ENCODE measurements at places on chromosomes 1 and 21. TPM values are rescaled to one million over a fixed set of nuclear protein-coding genes. Genes with fewer than 3 reads are reported as not detected.
A peak's percentile ranks its signal among the peaks of the same experiment; 100 is the strongest.

The LRRC7 gene
- 19.6 TPM for polyA plus RNA-seq

The FAM177B gene
- 0.25 TPM for polyA plus RNA-seq

The SYF2 gene
- 56.5 TPM for polyA plus RNA-seq

The FCGR3A gene
- 0.81 TPM for polyA plus RNA-seq

The CFHR2 gene
- polyA plus RNA-seq: not detected

The CPT2 gene
- polyA plus RNA-seq: 10.4 TPM

The CXADR gene
- polyA plus RNA-seq: 0.51 TPM

DNA sequence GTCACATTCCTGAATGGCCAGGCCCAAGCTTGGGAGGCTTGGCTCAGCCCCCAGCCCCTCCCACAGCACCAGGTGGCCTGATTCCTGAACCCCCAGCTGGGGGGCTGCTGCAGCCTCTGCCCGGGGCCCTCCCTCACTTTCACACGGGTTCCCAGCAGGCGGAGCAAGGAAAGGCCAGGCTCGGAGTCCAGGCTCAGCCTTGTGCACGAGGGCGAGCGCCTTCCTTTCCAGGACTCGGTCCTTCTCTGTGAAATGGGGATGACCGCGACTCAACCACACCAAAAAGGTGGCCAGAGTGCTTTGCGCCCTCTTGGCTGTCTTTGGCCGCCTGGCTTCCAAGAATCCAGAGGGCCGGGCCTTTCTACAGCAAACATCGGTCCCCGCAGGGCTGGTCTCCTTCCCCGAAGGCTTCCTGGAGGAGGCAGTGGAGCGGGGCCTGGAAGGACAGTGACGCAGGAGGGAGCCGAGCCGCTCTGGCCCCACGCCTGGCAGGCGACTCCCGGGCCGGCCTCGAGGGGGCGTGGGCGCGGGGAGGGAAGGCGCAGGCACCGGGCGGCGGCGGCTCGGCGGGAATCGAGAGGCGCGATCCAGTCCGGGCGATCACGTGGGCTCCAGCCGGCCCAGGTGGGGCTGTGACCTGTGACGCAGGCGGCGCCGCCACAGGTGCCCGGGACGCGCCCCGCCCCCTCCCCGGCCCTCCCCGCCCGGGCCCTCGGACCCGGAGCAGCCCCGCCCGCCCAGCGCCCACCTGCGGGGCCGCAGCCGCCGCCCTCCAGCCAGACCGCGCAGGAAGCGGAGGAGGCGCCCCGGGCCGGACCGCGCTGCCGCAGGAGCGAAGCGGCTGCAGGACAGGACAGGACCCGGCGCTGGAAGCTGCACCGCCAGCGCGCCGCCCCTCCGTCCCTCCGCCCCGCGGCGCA lies at the start of gene ARHGEF16:
TSS of gene ARHGEF16 (plus strand) at position 775 of the 920 bp plus-strand sequence. CDS start 8,420 bp downstream, outside the sequence.
- DNase-seq: no peak

GRCh38 chr21:15826147-15826780 lies 96.5 kb downstream of the USP25 start:
- no peak for DNase-seq

GRCh38 chr1:18900303-18900841 lies 2.0 kb downstream of the ALDH4A1 start:
- DNase-seq: no peak

GRCh38 chr1:5917591-5918274 lies 74.5 kb downstream of the NPHP4 start:
- no peak for DNase-seq

DNA sequence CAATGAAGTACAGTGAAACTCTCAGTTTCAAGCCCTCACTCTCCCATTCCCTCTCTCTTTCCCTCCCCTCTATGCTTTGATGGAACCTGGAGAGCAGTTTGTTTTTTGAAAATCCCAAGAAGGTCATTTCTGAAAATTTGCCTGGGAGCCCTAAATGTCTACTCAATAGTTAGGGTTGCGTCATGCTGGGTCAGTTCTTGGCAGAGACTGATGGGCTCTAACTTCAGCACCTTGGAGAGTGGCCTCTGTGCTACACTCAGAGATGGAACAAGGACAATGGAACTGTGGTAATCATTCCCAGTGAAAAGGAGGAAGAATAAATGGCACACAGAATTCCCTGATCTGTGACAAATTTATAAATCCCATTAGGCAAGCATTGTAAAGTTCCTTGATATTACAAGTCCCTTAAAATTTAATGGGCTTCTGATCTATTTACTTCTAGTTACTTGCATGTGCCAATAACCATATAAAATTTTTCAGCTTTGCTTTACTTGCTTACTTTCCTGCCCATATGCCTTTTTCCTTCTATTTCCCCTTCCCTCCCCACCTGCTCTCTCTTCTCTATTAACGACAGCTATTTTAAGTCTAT lies 182.9 kb upstream of the KCND3 start:
- DNase-seq: peak; percentile 11

GRCh38 chr1:201183753-201184152 lies 6.9 kb upstream of the IGFN1 start:
- DNase-seq: no peak

DNA sequence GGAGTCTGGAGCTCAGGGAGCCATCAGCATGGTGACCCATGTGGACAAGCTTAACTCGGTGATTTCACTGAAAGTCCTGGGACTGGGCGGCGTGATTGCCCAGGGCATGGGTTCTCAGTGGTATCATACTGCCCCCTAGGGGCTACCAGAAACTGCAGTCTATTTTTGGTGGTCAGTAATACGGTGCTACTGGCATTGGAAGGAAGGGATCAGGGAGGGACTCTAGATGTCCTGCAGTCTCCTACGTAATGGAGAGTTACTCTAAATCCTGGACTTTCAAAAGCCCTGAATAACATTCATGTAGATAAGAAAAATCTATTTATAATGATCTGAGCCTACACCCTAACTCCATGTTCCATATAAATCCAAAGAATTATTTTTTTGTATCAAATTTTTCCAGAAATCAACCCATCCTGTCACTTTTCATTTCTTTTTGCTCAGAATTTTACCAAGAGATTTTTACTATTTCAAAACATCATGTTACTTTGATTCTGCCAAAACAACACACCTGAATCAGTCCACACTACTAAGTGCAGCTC lies 37.3 kb downstream of the PABPC4 start:
- DNase-seq: peak; percentile 24

GRCh38 chr1:203244776-203245175 lies 15.3 kb upstream of the CHIT1 start:
- DNase-seq: no peak

DNA sequence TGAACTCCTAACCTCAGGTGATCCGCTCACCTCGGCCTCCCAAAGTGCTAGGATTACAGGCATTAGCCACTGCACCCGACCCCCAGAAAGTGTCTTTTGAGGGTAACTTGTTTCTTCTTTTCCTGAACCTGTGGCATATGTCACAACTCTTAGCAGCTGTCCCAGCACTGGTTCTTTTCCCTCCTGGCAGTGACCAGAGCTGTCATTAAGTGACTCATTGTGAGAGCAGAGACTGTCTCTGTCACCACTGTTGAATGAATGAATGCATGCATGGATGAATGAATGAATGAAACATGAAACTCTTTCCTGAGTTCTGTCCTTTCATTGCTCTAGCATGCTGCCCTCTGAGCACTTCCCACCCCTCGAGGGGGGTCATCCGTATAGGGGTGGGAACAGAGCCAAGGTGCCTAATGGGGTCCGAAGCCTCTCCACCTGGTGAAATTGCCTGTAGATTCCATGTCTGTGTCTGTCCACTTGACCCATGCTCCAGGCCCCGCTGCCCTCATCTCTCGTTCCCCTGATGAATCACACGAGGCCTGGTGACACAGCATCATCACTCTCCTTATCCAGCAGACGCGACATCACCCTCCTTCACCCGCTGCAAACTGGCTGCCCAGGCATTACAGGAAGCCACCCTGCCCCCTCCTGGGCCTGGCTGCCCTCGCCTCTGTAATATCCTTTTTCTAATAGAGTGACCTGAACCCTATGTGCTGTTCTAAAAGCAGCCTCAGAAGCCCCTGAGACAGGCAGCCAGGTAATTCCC lies 75.0 kb downstream of the IGSF21 start:
- no peak for DNase-seq

- no peak for DNase-seq
Measured at GRCh38 chr1:56780826-56781225, 38.4 kb downstream of the FYB2 start.

DNA sequence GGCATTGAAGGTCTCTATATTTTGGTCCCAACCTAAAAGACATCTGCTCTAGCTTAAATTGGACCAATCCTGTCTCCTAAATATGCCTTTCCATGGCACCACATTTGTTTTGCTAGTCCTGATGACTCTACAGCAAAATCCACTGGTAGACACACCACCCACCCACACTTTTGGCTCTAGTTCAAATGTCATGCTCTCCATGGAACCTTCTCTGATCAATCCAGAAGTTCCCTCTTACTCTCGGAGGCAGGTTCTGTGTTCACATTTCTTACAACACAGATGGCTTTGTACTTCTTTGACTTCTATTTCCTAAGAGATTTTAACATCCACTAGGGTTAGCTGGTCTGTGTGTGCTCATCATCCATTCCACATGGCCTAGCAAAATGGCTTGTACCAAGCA lies 151.3 kb downstream of the APP start:
- DNase-seq: no peak
